Cardiac atrium fibroblast (primary cell): ENCODE measurements at places on chromosomes 2 and 18. TPM values are rescaled to one million over a fixed set of nuclear protein-coding genes. Genes with fewer than 3 reads are reported as not detected.

The GALR1 gene
- total RNA-seq, result not detected in 2 replicates

The MOGAT1 gene
- total RNA-seq, result not detected in 2 replicates

The ASB3 gene
- 10.4 and 14.3 TPM in 2 replicates for total RNA-seq

The SCG2 gene
- 0.32 and 2.3 TPM in 2 replicates for total RNA-seq

The REG1B gene
- total RNA-seq, result not detected in 2 replicates
